ENCODE measurements at places on chromosomes 1 and 21. TPM values are rescaled to one million over a fixed set of nuclear protein-coding genes. Genes with fewer than 3 reads are reported as not detected.

DNA sequence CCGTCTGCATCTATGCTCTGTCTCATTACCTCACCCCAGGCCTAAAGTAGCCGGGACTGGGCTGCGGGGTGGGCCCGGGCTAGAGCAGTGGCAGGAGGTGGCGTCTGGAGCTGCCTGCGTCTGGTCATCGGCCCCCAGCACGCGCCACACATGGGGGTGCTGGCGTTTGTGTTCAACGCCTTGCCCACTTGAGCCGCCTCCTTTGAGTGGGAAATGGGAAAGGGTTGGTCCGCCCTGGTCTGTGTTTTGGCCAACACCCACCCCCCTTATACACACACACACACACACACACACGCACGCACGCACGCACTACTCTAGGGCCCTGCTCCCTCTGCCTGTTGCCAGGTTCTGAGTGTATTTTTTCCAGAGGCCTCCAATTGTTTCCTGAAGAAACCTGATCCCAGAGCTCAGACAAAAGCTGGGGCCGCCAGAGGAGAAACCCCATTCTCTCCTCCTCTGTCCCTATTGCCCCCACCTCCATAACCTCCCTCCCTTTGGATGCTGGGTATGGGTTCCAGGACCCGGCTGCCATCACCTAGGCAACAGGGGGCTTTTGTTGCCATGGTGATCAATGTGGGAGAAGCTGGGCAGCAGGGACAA lies 10.1 kb downstream of the VANGL2 start:
- DNase-seq, result no peak

GRCh38 chr1:77624102-77624501 lies 58.4 kb downstream of the ZZZ3 start:
- no peak for DNase-seq

- peak; percentile 87 for DNase-seq
These were observed 35.6 kb downstream of the SMYD2 start for GRCh38 chr1:214316593-214316992.

DNA sequence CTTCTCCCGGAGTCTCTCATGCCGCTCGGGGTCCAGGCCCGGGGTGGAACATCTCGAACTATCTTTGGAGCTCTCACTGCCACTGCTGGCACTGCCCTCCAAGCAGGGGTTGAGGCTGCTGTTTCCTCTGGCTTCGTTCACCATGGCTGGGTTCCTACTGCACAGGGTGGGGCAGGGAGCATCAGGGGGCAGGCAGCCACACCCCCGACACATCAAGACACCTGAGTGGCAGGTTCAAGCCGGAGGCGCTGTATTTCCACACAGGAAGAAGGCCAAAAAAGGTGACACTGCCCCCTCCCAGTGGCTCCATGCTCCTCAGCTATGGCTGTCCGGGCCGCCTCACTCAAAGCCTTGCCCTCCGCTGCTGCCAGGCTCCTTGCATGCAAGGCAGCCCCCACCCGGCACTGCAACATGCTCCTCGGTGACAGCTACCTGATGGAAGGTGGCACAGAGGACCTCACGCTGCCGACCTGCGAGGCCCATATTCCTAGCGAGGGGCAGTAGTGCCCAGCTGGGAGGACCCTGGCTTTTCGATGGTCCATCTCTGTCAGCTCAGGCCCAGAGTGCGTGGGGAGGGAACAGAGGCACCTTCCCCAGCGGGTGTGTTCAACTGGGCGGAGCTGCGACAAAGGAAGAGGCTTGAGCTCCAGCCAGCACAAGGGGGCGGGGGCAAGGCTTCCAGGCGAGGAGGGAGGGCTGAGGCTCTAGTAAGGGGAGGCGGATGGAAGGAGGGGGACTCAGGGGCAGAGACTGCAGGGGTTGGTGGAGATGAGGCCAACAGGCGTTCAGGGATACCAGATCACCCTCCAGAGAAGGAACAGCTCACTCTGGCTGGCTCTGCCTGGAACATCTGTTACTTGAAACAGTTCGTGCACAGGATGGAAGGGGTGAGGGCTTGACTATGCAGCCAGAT lies 2.5 kb downstream of the MTHFR start:
- no peak for DNase-seq

DNA sequence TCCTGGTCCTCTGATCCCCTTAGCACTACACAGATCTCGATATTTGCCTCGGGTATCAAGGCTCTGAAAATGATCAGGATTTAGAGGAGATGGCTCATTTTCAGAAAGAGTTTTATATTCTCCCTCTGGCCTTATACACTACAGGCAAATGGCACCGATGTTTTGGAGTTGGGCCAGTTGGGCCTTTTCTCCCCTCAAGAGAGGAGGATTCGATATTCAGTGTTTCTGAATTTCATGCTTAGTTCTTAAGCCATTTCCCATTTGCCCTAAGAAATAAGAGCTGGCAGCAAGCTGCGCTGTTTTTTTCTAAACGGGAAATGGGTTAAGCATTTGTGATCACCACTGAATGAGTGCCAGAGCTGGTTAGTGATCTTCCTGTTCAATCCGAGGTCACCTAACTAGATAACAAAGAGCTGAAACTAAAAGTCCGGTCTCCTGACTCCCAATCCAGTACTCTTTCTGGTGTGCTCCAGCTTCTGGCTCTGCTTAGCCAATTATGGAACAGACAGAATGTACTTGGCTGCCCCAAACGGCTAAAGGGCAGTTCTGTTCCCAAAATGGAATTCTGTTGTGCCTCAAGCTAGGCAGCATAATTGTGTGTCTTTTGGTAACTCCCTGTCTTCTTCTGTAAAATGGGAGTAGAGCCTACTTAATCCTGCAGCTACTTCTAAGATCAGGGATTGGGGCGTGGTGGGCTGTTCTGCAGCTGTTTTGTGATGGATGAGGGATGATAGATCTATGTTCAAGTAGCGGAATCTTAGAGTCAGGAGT lies 1.2 kb upstream of the CPT2 start:
- DNase-seq, result no peak

GRCh38 chr21:21238629-21239400 lies 240.6 kb downstream of the NCAM2 start:
- no peak for DNase-seq

GRCh38 chr1:184062640-184063286 lies 11.2 kb downstream of the TSEN15 start:
- no peak for DNase-seq

- no peak for DNase-seq
These were observed at the start of gene SLC30A10 for GRCh38 chr1:219927956-219928790. SLC30A10 (minus strand) TSS chr1:219928557; CDS start chr1:219928440, 117 bp downstream.

GRCh38 chr1:115649964-115650363 lies 8.2 kb downstream of the VANGL1 start:
- no peak for DNase-seq

DNA sequence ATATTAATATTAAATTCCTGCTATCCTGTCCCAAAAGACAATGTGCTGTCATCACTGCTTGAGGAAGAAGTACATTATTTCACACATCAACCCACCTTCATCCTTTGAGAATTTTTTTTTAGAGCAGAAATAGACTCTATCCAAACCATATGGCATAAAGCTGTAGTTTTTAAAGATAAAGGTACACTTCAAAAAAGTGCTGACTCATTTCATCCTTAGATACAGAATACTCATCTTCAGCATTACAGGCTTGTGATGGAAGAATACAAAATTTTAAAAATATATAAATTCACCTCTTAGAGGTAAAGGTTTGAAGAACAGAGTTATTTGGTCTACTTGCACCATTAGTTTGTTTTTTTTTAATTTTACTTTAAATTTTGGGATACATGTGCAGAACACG lies 126.7 kb upstream of the ERG start:
- no peak for DNase-seq

- DNase-seq, result no peak
These were observed 68.2 kb downstream of the MAB21L3 start for GRCh38 chr1:116179419-116179818.

GRCh38 chr21:44483288-44484237 lies 28.3 kb downstream of the LRRC3 start:
- peak; percentile 22 for DNase-seq

DNA sequence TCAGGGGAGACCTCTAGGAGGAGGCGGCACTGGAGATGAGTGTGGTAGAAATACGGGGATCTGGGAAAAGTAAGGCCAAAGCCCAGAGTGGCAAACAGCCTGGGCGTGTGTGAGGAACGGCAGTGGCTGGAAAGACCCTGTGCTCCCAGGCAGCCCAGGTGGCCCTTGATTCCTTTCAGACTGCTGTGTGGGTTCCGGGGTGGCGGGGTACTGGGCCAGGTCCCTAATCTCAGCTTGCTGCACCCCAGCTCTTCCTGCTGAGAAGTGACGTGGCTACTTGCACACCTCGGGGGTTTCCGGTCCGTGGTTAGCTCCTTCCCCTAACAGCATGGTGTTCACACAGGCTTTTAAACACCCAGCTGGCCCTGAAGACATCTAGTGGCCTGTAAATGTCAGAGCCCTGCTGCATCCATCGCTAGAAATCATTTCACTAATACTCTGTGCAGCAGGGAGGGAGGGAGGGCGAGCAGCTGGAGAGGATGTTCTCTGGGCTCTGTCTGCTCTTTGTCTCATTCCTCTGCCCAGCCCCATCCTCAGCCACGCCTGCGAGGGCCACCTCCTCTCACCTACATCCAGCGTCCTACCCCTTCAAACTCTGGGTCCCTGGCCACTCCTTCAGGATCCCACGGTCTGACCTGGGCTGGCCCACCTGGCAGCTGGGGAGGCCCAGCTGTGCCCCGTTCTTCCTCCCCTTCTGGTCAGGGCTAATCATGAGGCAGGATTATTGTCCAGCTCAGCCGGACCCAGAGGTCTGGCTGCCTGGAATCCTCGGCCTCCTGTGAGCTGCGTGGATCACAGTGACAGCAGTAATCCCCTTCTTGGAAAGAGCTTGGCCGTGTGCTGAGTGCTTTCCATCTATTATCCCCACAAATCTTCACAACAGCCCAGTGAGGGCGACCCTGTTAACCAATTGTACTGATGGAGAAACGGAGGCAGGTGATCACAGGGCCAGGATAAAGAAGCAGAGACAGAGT lies 7.2 kb downstream of the ZDHHC18 start:
- no peak for DNase-seq

GRCh38 chr1:7300893-7301663 lies 470.0 kb upstream of the VAMP3 start:
- peak; percentile 98 for DNase-seq

DNA sequence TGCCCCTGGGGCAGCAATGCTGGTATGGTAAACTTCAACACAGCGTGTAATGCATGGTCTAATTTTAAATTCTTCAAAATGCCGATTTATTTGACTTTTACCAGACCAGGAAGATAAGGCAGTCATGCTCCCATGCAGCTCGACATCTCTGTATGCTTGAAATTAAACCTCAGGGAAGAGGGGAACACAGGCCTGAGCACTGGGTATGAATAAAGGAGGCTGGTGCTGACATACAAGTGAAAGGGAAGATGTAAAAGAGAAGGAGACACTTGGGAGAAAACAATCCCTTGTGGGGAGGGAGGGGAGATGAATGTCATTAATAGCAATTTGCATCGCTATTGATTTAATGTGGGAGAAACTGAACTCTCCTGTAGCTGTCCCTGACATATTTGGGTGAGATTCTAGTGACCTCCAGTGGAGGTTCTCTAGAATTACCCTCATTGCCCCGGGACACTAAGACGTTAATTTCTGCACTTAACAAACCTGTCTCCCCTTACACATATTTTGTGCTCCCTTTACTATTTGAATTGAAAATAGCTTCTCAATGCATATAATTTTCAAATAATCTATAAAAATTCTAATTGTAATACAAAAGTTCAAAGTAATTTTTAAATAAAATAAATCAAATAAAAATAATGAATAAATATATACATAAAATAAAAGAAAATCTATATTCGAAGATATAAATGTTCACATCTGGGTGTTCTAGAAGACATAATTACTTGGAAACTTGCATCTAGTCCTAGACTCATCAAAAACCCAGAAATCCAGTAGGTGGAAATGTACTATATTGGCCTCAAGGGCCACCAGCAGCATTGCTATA lies 283.1 kb downstream of the LMX1A start:
- peak; percentile 50 for DNase-seq

- no peak for DNase-seq
These were observed 197.7 kb downstream of the NRIP1 start for GRCh38 chr21:14866859-14867765.

DNA sequence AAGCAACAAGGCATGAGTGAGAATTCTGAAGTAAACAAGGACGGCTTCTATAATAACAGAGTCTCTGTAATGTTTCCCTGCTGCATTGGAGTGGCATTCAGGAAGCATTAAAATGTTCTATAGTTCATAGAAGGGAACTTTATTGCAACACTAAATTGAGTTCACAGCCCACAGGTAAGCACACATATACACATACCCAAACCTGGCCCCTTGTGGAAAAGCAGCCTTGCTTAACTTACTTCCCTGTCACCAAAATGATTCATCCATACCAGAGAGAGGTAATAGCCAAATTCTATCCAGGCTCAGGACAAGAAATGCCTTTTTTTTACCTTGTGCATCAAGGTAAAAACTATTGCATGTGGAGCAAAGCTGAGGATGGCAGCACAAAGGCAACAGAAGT lies 241.4 kb downstream of the HHIPL2 start:
- no peak for DNase-seq

GRCh38 chr1:183180218-183180617 lies 5.8 kb upstream of the LAMC2 start:
- DNase-seq, result peak; percentile 93

CCNL2 gene
- total RNA-seq, result 29.9 TPM

ADAMTS5 gene
- total RNA-seq, result 12.2 TPM

SLAMF6 gene
- not detected for total RNA-seq

B4GALT3 gene
- total RNA-seq, result 36.6 TPM

HTR6 gene
- not detected for total RNA-seq

RAB7B gene
- total RNA-seq, result 0.69 TPM

TMEM61 gene
- not detected for total RNA-seq

TFF3 gene
- not detected for total RNA-seq

CRYAA gene
- not detected for total RNA-seq
